Right forelimb (tissue), 1 donor: ENCODE measurements at places on chromosomes 7 and 10.

DNA sequence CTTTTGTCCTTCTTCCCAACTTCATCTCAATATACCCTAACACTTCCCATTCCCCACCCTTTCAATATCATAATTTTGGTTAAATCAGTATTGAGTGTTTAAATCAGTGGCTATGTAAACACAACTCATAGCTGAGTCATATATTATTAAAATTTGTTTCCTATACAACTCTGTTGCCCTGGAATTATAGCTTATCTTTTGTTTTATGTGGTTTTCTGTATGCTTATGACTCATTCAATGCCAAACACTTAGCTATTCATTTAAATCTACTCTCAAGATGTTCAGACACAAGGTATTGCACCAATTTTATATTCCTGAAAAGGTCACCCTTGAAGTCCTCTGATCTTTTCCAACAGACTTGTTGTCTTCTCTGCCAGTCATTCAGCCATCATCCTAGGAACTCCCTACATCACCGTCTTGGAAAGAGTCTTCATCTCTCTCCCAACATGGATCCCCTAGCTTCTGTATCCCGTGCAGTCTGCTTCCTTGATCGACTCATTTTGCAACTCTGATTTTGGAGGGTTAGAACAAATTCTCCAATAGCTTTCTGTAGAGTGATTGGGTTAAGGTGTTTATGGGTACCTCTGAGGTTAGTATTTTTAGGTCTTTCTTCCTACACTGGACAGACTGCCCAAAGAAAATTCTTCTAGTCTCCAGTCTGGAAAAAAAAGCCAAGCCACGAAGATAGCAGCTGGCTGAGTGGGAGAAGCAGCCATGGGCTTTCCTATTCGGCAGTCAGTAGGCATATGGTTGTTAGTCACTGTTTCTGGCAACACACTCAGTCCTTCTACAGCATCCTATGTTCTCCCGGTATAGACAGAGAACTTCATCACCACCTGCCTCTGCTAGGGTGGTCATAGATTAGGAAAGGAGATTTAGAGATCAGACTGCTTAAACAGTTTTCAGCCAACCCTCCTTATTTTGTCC lies 102.1 kb downstream of the CRPPA start:
- no peak for DNase-seq

DNA sequence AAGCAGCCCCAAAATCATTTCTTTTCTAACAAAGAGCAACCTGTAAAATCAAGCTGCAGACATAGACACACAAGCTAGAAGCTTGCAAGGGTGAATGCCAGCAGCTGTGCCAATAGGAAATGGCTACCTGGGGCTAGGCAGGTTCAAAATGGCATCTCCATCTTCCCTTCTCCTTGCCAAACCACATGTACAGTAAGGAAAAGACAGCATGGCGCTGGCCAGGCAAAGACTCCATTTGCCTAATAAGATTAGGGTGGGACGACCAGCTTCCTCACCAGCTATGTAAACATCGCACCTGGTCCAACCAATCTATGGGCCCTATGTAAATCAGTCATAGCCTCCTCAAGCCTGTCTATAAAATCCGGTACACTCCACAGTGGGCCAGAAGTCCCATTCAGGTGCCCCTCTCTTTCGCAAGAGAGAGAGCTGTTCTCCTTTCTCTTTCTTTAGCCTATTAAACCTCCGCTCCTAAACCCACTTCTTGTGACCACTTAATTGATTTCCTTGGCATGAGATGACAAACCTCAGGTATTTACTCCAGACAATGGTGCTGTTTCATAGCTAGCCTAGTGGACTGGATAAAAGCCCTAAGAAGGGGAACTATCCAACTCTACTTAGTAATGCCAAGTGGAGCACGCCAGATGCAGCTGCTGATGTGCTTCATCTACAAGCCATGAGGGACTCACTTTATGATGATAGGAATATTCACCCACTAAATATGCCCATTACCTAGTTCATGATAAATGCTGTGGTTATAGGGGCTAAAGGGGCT lies 44.1 kb downstream of the HTR7 start:
- no peak for DNase-seq

- no peak for DNase-seq
Measured at GRCh38 chr10:55043540-55043939, 242.5 kb upstream of the PCDH15 start.

DNA sequence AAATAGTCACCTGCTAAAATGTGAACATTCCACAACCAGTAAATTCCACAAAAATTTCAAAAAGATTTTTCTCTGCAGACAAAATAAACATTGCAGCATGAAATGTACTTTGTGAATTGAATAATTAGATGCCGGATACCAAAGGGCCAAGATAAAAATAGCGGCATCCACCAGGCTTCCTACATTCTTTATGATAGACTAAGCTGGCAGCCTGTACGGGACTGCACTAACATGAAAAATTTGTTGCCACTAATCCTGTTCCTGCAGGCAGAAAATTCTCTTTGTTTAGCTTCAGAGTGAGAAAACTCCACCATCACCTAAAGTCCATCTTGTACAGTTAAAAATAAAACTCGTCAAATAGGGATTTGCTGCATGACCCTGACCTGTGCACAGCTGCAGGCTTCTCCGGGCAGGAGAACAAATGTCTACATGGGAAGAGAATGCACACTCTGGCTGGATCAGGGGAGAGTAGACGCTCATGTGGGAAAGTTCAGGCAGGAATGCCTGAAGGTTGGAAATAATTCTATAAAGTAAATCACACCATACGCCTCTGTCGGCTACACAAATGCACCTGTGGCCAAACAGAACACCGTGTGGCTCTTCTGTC lies 15.6 kb upstream of the ADO start:
- no peak for DNase-seq

DNA sequence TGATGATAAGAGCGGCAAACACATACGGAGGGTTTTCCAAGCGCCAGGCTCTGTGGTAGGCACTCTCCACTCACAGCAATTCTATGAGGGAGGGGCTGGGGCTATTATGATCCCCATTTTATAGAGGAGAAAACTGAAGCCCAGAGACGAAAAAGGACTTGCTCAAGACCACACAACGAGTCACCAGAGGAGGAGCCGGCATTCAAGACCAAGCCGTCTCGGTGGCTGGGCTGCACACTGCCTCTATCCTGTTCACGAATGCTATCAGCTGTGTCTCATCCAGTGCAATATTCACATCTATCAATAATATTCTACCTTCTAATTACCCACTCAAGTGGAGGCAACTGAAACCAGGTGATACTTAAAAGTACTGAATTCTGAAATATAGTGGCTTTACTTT lies 67.8 kb upstream of the NMT2 start:
- no peak for DNase-seq

GRCh38 chr10:103812004-103812403 lies 43.4 kb downstream of the SH3PXD2A start:
- no peak for DNase-seq

- DNase-seq: no peak
Measured at GRCh38 chr7:152910545-152911225, 151.1 kb downstream of the ACTR3B start.

- no peak for DNase-seq
Measured at GRCh38 chr10:30943451-30943850, 88.2 kb downstream of the ZNF438 start.
